ENCODE measurements at places on chromosomes 3 and 15.
A peak's percentile ranks its signal among the peaks of the same experiment; 100 is the strongest.

DNA sequence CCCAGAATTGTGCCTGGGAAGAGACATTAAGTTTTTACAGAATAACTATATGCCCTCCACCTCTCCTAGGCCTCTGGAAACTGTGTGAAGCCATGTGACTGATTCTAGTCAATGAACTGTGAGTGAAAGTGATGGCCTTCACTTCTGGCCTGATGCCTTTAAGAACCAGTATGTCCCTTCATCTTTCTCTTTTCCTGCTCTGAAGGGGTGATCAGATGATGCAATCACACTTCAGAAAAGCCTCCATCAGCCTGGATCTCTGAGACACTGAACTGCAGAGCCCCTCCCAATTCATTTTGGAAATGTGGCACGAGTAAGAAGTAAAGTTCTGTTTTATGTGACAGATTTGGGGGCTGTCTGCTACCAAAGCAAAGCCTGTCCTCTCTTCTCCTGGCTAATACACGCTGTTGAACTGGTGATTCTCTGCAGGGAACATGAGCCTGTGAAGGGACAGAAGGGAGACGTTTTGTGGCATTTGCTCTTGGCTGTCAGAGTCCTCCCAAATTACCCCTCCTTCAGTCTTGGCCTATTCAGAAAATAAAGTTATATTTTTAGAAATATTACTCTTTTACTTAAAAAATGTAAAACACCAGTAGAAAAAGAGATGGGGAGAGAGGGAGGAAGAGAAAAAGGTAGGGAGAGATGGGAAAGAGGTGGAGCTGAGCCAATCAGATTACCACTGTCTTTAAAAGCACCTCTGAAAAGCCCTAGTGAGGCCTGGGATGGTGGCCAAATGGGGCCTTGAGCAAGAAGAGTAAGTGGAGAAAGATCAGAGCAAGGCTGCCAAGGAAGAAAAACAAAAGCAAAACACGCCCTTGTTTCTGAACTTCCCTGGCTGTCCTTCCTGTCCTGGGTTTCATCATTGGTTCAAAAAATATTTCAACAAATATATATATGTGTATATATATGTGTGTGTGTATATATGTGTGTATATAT lies 40.9 kb upstream of the RYK start:
- peak; percentile 55 for DNase-seq

GRCh38 chr15:57549935-57550334 lies 41.8 kb upstream of the MYZAP start:
- no peak for DNase-seq

- no peak for DNase-seq
These were observed 55.1 kb downstream of the EXOG start for GRCh38 chr3:38551026-38551832.

DNA sequence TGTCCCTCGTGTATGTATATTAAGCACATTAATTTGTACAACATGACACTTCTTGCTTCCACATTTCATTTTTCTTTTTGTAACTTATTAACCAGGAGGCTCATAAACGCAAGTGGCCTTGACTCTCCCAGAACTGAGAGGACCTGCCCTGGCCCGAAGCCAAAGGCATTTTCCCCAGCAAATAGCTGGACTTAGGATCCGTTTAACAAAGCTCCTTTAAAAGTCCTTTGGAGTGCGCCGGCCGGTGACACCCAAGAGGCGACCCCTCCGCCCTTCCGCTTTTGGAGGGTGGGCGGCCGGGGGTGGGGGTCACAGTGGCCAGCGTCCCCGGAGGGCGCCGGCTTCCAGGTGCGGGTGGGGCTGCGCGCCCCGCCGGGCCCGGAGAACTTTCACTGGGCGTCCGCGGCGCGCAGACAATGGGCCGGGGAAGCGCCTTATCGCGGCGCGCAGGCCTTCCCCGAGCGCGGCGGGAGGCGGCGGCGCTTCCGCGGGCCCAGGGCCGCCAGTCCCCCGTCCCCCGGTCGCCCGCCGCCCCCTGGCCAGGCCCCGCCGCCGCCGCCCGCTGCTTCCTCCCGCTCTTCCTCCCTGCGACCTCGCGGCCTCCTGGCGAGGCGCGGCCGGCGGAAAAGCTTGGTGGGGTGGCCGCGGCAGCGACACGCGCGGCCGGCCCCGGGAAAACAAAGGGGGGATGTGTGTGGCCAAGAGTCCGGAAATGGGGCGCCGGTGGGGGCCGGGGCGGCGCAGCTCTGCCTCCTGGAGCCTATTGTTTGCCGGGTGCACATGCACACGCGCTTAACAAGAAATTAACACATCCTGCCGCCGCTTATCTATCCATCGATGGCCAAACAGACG lies 613.4 kb downstream of the MCTP2 start:
- DNase-seq: no peak

DNA sequence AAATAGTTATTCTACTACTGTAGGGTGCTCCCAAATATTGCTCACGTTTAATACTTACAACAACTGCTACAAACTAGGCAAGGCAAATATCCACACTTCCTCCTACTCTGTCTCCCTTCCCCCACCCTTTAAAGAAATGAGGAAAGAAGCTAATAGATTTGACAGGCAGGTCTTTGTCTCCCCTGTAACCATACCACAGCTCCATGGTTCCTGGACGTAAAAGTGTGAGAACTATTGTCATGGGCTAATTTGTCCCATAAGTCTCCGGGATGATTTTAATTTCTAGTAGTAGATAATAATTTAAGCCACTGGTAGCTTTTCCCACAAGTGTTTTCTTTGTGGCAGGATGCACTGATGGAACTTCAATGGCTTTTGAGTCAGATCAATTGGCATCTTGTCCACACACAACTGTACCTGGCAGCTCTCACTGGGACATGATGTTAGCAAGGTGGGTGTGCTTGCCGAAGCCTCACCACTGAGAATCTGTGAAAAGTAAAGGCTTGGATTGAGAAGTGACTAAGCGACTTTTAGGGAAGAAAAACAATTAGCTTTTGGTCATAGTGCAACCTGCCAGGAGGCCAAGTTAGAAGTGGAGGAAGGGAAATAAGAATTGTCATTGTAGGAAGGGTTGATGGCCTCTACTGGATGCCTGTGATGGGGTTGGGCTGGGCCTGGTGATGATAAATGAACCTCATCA lies 1.4 kb upstream of the CPOX start:
- DNase-seq: no peak

All from DMS 273 treated with DMSO at 0.1 percent for 48 hours (cell line).